ENCODE measurements at places on chromosomes 7 and 10.

- no peak for DNase-seq
Observed at GRCh38 chr10:99316374-99316773, 12.8 kb upstream of the CNNM1 start.

GRCh38 chr10:73931767-73932619 is 21.1 kb downstream of the PLAU start:
- no peak for DNase-seq

GRCh38 chr7:114852293-114852692 is 69.6 kb upstream of the MDFIC start:
- no peak for DNase-seq

DNA sequence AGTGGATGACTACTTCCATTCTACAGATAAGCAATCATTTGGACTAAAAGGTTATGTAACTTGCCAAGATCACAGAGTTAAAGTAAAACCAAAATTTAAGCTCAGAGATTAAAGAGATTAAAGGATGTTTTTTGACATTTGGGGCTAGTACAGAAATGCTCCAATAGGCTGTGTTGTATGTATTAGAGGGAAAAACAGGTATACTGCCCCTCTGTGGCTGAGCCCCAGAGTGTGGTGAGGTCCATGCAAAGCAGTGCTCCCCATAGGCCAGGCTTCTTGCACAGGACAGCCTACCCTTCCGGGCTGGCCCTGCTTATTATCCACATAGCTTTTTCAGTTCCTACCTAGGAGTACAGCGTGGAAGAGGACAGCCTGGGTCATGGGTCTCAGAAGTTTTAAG is 322.8 kb downstream of the POM121L12 start:
- DNase-seq = no peak

- DNase-seq = no peak
Observed at GRCh38 chr10:74502963-74503608, 323.3 kb upstream of the KAT6B start.

- DNase-seq = no peak
Observed at GRCh38 chr7:149166630-149167352, 19.5 kb downstream of the ZNF398 start.

- no peak for DNase-seq
Observed at GRCh38 chr10:11851910-11852309, 28.8 kb downstream of the PROSER2 start.

GRCh38 chr10:103762162-103762561 is 93.2 kb downstream of the SH3PXD2A start:
- no peak for DNase-seq

- no peak for DNase-seq
Observed at GRCh38 chr10:13414855-13415254, 66.8 kb upstream of the SEPHS1 start.

- DNase-seq = no peak
Observed at GRCh38 chr7:156006024-156006423, 193.8 kb upstream of the SHH start.

DNA sequence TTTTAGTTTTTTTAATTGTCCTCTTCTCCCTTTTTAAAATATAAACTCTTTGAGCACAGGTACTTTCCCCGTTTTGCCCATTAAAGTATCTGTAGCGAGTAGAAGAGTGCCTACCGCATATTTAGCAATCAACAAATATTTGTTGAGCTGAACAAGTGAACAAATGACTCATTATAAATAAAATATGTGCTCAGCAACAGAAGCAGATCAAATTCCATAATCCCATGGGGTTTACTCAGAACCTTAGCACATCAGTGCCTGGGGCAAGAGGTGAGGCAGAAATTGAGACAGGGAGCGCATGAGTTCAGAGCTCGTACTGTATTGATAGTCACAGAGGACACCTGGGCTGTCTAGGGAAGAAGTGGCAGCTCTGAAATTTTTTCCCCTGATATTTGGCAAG is 161.0 kb downstream of the SEM1 start:
- no peak for DNase-seq
